Ureter (tissue), 1 donor: ENCODE measurements at places on chromosomes 5 and 9. TPM values are rescaled to one million over a fixed set of nuclear protein-coding genes. Genes with fewer than 3 reads are reported as not detected.
A peak's percentile ranks its signal among the peaks of the same experiment; 100 is the strongest.

DNA sequence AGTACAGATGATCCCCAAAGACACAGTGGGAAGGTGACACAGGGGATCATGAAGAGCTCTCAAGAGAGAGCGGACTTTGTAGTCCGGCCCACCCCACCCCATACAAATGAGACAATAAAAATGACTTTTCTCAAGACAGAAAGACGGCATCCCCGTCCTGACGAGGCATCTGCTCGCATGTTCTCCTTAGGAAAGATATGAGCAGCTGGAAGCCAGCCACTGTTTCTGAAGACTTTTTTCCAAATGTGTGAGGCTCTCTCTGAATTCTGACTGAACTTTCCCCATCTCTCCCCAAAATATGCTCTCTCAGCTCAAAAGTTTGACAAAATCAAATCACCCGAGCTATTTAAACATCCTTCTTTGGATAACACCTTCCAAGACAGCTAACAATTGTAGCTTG is 105.2 kb downstream of the RFK start:
- DNase-seq, result no peak

DNA sequence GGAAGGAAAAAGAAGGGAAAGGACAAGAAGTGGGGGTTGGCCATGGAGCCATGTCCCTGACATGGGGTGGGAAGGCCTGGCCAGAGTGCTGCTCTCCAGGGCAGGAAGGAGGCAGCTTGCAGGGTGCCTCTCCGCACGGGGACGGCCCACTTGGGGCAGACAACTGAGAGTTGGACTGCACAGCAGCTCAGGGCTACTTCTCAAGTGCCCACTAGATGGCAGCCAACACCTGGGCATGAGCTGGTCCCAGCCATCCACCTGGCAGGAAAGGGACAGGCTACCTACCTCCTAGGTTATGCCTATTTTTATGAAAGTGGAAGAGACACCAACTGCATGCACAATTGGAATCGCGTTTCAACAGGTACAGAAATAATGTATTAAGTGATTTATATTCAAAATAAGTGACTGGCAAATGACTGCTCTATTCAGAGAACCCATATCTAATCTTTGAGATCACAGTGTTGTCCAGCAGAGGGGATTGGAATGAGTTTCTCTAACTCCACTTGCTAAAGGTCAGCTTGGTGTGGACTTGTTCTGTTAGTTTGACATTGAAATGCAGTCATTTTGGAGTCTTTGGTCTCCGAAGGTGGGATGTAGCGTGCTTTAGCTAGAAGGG is 113.4 kb downstream of the SYK start:
- DNase-seq, result peak; percentile 80

DNA sequence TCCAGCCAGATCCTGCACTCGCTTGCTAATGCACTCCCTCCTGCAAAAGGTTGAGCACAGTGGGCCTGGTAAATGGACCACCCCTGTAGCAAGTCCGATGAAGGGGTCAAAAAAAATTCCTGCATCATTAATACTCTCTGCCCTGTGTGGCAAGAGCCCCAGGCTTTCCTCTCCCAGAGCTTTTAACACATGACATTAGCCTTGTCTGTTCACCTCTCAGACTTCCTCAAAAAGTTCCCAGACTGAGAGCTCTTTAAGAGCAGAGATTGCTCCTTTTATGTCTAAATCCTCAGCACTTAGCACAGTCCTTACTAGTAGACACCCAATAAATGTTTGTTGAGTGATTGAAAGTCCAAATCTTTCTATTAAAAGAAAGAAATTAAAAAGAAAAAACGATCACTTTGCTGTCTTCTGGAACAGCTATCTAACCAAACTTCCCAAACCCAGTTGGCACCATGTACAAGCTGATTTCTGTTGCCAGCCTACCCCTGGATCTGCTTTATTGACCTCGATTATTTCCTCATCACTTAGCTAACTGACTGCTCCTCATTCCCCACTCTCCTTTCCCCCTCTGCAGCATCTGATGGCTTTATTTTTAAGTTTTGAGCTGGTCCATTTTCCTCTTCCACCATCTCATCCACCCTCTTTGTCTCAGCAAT is 209.8 kb downstream of the ENC1 start:
- DNase-seq, result no peak

GRCh38 chr5:151686674-151687407 is at the start of gene SPARC:
Gene SPARC (minus strand): TSS chr5:151686915. CDS start chr5:151676188, 10,727 bp downstream.
- DNase-seq, result peak; percentile 82

DNA sequence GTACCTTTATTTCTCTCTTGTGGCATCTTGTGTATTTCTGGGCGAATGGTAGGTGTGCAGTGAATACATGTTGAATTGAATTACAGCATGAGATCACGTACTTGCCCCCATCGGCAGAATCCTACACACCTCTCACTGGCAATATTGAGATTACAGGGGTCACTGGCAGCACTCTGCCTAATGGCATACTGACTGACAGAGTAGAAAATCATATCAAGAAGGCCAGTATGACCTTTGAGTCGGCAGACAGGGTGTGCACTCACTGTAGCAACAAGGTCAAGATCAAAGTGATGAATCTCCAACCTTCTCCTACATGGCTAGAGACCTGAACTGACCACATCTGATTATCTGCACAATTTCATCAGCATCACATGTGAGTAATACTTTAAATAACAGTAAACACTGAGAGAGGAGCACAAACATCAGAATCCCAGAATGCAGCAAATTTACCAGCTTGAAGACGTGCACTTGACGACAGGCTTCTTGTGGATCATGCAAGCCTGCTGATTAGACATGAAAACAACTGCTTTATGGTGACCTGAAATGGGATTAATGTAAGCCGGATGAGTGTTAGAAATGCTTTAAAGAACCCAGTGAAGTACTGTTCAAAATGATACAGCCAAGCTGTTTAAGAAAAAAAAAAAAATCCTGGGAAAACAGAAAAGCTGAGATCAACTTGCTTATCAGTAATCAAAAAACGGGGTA is 267.1 kb upstream of the EFNA5 start:
- DNase-seq, result no peak

GRCh38 chr9:136567651-136568287 is 21.9 kb upstream of the NOTCH1 start:
- peak; percentile 86 for DNase-seq

- DNase-seq, result no peak
Measured at GRCh38 chr9:81661339-81661738, 28.0 kb downstream of the TLE1 start.

- DNase-seq, result no peak
Measured at GRCh38 chr9:124657516-124657915, 113.6 kb downstream of the NR6A1 start.

- no peak for DNase-seq
Measured at GRCh38 chr9:88852794-88853193, 138.5 kb upstream of the S1PR3 start.

DNA sequence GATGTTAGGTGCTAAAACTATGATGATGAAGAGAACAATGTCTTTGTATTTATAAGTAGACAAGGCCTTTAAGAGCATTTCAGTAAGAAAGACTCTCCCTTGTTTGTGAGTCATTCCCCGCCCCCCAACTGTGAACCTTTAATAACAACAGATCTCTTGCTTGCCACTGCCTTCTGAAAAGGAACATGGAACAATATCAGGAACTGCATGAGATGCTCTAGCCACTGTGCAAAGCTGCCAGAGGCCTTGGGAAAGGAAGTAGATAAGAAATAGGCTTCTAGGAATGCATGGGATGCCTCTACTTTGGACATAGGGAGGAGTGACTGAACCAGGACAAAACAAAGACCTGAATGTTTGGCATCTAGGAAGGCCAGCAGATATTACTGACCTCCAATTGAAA is 296.1 kb upstream of the MPDZ start:
- DNase-seq, result no peak

GRCh38 chr9:108864446-108864845 is 2.4 kb downstream of the ACTL7A start:
- no peak for DNase-seq

DNA sequence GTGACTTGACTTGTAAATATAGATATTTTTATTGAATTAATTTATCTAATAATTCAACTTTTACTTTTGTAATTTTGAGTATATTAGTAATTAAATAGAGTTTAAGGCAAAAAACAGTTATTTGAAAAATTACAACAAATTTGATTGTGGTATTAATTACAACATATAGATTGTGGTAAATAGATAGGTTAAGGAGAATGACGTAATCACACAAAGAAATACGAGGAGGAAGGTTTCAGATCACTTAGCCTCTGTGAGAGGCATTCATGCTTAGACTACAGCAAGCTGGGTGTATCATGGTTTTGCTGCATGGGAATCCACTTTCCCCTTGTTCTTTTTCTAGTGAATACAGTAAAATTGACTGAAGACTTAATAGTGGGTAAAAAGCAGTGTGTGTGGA is 878.4 kb upstream of the EDIL3 start:
- no peak for DNase-seq

DNA sequence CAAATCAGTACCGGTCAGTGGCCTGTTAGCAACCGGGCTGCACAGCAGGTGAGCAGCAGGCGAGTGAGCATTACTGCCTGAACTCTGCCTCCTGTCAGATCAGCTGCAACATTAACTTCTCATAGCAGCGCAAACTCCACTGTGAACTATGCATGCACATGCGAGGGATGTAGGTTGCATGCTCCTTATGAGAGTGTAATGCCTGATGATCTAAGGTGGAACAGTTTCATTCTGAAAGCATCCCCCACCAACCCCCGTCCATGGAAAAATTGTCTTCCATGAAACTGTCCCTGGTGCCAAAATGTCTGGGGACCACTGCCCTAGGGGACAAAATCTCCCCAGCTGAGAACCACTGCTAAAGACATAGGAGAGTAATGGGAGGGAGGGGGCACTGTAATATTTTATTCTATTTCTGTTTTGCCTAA is 51.1 kb downstream of the P4HA2 start:
- no peak for DNase-seq

DNA sequence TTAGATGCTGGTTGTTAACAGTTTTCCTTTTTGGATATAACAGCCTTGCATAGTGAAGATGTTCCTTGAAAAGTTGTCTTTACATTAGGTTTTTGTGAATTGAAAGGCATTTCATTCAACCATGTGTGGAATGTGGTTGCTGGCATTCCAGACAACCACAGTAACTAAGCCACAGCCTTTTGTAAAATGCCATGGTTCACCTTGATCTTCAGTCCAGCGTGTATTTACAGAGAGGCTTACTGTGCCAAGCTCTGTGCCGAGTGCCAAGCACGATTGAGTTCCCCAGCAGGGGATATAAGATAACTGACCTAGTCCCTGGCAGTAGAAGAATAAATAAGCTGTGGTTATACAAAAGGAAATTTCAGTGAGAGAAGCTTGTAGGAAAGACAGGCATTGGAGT is 4.9 kb downstream of the EXOSC2 start:
- DNase-seq, result no peak

DNA sequence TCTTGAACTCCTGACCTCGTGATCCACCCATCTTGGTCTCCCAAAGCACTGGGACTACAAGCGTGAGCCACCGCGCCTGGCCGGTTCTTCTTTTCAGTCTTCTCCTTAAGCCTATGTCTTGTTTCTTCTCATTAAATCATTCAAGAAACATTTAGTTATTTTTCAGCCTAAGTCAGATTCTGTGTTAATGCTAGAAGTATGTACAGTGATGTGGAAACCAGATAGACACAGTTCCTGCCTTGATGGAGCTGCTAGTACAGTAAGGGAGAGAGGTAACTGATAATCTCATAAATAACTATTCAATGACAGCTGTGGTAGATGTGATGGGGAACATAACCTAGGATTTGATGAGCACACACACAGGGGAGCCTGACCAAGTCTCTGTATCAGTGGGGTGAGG is 46.3 kb upstream of the NR3C1 start:
- DNase-seq, result no peak

DNA sequence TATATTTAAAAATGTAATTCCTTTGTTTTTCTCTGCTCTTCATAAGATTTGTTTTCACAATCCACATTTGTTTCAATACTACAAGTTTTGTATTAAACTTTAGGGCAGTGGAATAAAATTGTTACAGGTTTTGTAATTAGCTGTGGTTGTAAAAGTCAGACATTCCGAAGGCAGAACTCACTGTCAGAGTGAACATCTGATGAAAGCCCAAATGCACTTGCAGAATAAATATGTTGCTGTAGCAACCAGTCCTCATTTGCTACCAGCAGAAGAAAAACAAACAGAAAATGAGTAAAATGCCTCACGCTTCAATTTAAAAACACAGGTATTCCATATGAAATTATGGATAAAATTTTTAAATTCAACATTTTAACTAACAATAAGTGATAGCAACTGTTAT is 740.1 kb upstream of the FAM174A start:
- DNase-seq, result no peak

GRCh38 chr9:93260263-93261066 is 76.5 kb downstream of the WNK2 start:
- peak; percentile 41 for DNase-seq

Gene NFX1
- total RNA-seq, result 50.9 TPM

Gene DAB2
- total RNA-seq, result 77.2 TPM

Gene LECT2
- not detected for total RNA-seq

Gene TBC1D2
- total RNA-seq, result 60.8 TPM

Gene OR1L1
- total RNA-seq, result not detected

Gene TLR4
- 23.5 TPM for total RNA-seq

Gene TMEM171
- 2.4 TPM for total RNA-seq

Gene CBY3
- not detected for total RNA-seq

Gene ROR2
- total RNA-seq, result 16.7 TPM

Gene SLC34A3
- total RNA-seq, result not detected

Gene FOXD4L6
- not detected for total RNA-seq

Gene CCDC180
- total RNA-seq, result 7.5 TPM

Gene ASPN
- total RNA-seq, result 7.5 TPM
